Right ventricle myocardium inferior (tissue), 1 donor: ENCODE measurements at places on chromosomes 6 and 20.

GRCh38 chr6:36897609-36898008 is 11.9 kb downstream of the C6orf89 start:
- DNase-seq: no peak

DNA sequence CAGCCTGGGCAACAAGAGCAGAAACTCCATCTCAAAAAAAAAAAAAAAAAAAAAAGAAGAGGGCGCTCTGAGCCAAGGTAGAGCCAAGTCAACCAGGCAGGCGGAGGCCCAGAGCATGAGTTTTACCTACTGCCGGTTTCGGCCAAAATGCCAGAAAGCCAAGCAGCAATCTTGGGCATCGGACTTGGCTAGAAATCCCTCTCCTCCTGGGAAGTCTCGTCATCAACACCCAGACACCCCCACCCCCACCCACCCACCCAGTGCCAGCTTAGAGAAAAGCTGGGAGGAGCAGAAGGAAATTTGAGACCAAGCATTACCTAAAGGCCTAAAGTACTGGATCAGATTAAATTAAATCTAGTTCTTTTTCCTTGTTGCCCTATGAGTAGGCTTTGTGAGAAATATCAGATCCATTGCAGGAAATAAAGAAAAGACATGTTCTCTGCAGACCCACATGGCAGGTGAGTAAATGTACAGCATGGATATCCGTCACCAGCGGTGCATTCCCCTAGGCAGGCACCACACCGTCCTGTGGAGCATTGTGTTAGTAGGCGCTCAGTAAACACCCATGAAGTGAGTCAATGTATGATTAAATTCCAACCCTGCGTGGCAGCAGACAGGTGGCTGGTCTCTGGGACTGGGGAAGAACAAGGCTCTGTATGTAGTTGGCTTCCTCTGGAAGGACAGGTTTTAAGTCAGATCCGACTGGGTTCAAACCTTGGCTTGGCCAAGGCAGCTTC is 21.0 kb downstream of the RIPOR3 start:
- no peak for DNase-seq

DNA sequence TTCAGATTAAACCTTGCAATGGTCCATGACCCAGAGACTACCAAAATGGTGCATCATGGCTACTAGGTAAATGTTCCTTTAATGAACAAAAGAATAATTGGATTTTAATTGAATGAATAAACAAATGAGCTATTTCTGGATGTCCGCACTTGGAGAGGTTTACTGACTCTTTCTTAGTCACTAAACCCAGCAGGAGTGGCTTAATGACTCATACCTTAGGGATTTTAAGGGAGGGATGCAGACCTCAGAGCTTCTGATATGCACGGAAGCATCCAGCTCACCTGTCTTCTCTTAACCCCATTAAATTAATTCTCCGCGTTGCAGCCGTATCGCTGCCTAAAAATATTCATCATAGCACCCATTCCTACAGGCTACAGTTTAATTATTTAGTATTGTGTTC is 970.0 kb upstream of the SLC35B3 start:
- no peak for DNase-seq

DNA sequence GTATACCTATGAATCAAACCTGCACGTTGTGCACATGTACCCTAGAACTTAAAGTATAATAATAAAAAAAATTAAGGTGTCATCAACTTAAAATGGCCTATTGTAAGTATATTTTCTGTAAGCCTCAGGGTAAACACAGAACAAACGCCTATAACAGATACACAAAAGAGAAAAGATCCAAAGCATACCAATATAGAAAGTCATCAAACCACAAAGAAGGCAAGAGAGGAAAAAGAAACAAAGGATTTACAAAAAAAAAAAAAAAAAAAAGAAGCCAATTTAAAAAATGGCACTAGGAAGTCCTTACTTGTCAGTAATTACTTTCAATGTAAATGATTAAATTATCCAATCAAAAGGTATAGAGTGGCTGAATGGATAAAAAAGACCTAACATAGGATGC is 24.6 kb upstream of the ASF1A start:
- no peak for DNase-seq

DNA sequence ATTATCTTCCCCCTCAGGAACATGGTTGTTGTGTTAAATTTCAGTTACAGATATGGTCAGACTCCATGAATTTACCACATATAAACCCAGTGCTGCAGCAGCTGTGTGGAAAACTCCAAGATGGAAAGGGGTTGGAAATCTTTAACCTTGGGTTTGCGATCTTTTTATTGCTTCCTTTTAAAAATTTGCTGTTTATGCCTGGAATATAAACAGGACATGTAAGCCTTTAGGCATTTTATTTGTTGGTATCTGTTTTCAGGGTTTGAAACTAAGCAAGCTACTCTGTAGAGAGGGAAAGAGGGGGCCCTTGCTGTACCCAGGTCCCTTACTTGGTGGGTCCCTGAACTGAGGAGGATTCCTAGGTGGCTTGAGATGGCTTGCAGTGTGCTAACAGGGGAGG is 778 bp downstream of the PKIG start:
- DNase-seq: no peak

DNA sequence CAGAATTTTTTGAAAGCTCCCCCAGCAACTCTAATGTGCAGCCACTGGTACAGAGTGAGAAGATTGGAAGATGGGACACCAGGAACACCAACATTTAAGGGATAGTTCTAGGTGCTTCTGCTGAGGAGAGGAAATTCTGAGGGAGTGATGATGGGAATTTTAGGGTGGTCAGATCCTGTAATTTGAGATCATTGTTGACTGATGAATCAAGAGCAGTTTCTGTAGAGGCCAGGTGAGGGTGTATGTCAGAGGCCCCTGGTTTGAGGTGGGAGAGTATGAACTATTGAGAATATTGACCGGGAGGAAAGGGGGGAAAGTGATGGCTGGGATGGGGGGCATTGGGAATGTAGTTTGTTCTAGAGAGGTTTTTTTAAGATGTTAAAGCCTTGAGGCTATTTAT is 47.2 kb downstream of the PTPRA start:
- no peak for DNase-seq

- no peak for DNase-seq
Observed at GRCh38 chr6:125733516-125734300, 15.7 kb upstream of the HEY2 start.

GRCh38 chr20:44841955-44842354 is 31.6 kb upstream of the RIMS4 start:
- no peak for DNase-seq

DNA sequence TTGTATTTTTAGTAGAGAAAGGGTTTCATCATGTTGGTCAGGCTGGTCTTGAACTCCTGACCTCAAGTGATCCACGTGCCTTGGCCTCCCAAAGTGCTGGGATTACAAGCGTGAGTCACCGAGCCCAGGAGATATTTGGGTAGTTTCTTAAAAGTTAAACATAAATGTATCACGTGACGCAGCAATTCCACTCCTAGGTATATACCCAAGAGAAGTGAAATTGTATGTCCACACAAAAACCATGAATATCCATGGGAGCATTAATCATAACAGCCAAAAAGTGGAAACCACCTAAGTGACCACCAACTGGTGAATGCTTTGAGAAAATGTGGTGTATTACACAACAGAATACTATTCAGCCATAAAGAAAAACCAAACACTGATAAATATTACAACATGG is 164.8 kb downstream of the MRPL14 start:
- no peak for DNase-seq

- no peak for DNase-seq
Observed at GRCh38 chr20:25318471-25319240, 70.8 kb downstream of the PYGB start.

- DNase-seq: no peak
Observed at GRCh38 chr20:45098103-45098773, 2.7 kb downstream of the KCNS1 start.

- DNase-seq: no peak
Observed at GRCh38 chr6:71656121-71656520, 230.2 kb upstream of the RIMS1 start.

GRCh38 chr6:1911474-1911873 is 301.8 kb downstream of the FOXC1 start:
- DNase-seq: no peak

DNA sequence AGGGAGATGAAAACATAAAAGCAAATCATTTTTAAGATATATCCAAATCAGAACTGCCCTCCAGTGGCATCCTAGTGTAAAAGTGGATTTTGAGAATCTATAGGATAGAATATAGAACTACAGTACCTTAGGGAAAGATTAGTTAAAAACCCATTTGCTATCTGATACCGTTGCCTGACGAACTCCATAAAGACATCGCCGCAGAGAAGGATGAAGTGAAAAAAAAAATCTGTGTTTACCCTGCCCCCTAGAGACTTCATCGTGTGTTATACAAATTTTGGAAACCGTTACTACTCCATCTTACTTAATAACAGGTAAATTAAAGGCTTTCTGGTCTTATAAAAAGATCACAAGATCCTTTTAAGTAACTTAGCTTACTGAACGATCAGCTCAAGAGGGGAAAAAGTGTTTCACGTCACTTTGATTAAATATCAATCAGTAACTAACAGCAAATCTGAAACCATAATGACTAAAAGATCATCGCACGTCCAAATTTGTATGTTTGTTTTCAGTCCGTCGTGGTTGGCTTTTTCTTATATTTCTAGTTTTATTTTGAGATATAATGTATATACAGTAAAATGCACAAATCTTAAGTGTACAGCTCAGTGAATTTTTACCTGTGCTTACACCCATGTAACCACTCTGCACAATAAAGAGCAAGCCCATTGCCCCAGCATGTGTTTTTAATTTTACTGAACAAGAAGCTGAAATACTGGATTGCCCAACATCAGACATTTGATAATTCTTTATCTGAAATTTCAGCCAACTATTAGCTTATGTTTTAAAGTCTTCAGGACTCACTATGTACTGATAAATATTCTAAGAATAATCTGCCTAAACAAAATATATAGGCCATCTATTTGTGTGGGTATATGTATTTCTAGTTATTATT is 881 bp upstream of the MCM3 start:
- DNase-seq: no peak

DNA sequence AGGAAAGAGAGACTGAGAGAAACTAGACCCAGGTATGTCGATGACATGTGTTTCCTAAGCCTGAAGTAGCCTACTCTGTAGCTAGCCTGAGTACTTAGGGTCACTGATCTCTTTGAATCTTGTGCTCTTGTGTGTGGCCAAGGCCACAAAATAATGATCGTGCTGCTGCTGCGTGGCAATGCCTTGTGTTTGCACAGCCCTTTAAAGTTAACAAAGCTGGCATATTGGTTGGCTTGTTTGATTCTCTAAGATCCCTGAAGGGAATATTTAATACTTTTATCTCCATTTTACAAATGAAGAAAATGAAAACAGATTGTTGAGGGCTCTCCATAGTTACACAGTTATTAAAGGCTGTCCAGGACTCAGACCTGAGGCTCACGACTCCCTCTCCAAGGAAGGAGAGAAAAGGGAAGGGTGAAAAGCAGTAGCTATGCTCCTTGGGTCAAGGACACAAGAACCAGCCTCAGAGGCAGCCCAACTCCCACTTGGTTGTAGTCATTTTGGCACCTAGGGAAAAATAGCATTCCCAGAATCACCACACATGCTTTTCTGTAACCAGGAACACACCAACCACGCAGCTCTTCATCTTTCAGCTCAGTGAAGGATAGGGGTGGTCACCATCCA is 130.7 kb downstream of the LRFN2 start:
- no peak for DNase-seq

GRCh38 chr6:165573671-165574070 is 89.4 kb downstream of the PDE10A start:
- DNase-seq: no peak

- no peak for DNase-seq
Observed at GRCh38 chr6:163866192-163866591, 451.7 kb downstream of the QKI start.

DNA sequence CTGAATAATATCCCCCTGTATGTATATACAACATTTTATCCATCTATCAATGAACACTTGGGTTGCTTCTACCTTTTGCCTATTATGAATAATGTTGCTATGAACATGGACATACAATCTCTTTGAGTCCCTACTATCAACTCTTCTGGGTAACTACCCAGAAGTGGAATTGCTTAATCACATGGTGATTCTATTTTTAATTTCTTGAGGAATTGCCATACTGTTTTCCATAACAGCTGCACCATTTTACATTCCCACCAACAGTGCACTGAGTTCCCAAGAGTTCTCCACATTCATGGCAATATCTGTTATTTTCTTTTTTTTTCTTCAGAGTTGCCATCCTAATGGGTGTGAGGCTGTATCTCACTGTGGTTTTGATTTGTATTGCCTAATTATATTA is 88.3 kb downstream of the ZHX3 start:
- DNase-seq: no peak

DNA sequence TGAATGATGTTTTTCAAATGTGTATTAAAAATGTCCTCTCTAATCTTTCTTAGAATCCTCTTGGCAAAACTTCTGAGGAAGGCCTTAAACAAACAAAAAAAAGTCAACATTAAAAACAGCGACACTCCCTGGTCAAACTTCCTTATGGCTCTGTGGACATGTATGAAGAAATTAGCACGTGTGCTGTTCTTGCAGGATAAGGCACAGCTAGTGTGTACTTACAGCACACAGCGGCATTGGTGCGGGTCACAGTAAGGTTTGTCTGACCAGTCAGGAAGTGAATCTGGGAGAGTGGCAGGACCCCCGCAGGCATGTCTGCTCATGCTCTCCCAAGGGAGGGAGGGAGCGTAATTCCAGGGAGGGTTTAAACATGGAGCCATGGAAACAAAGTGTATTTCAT is 38.8 kb downstream of the SLC22A1 start:
- no peak for DNase-seq

DNA sequence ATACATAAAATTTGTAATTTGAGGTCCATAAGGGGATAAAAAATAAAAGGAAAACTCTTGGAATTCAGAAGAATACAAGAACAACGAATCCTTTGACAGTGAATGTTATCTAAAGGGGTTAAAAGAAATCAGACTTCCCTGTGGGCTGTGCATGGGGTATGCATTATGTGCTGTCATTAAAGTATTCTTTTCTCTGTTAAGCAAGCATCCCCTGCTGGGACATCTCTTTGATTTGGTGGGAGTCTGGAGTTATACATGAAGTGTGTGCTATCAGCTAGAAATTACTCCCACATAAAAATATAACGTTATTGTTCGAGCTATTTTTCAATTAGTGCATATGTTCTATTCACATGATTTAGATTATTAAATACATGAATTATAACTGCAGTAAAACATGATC is 195.2 kb downstream of the CENPW start:
- no peak for DNase-seq

GRCh38 chr20:32021091-32021490 is 10.9 kb downstream of the CCM2L start:
- DNase-seq: no peak

- no peak for DNase-seq
Observed at GRCh38 chr20:50124496-50124895, 11.5 kb upstream of the UBE2V1 start.
